ENCODE measurements at places on chromosomes 5 and 9.

DNA sequence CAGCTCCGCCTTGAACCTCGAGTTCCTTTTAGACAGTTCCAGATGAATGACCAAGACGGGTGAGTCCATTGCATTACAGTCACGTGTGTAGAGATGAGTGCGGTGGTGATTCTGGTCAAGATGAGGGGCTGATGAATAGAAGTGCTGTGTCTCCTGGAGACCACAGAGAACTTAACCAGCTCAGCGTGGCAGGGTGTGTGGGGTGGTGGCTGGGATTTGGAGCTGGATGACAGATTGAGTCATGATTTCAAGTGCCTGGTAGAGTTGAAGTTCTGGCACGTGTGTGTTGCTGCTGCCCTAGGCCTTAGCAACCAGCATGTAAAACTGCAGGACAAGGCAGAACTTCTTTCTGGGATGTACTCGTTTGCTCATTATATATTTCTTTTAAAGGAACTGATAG is 53.3 kb downstream of the PRRC2B start:
- DNase-seq, result no peak

DNA sequence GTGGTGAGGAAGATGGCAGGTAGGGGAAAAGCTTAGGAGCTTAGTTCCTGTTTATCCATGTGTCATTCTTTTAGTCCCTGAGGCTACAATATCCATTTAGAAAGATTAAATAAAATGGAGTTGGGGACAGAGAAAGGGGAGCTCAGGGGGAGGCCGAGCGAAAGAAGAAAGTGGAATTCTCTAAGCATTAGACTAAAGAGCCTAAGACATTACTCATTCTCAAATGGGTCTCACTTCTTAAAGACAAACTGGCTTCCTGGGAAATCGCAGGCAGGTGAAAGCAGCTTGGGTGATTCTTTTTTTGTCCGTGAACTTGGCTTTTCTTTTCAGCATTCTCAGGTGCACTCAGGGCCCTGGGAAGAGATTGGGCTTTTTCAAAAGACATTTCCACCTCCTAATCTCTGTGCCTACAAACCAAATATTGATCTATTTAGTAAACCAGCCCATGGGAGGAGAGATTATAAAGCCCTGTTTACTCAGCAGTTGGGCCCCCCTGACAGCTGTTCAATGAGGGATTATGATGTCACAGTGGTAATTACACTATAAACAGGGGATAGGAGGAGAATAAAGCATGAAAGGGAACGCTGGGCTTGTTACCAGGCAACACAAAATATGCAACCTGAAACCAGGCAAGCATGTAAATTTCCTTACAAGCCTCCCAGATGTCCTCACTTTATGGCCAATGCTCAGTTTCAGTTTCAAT is 584.0 kb downstream of the ACTL7B start:
- DNase-seq, result peak; percentile 20

GRCh38 chr9:92402360-92402759 is 2.0 kb downstream of the OGN start:
- DNase-seq, result no peak

GRCh38 chr5:170216257-170216864 is 16.4 kb upstream of the C5orf58 start:
- peak; percentile 41 for DNase-seq

GRCh38 chr5:135600971-135601381 is 22.2 kb upstream of the CXCL14 start:
- DNase-seq, result no peak

- no peak for DNase-seq
These were observed 5.2 kb upstream of the GRK6 start for GRCh38 chr5:177421062-177421798.

GRCh38 chr5:168073311-168073710 is 218.1 kb upstream of the WWC1 start:
- no peak for DNase-seq

Data from midbrain (tissue), 1 donor.